ENCODE measurements at places on chromosomes 6 and 20. TPM values are rescaled to one million over a fixed set of nuclear protein-coding genes. Genes with fewer than 3 reads are reported as not detected.

The PBOV1 gene
- not detected for polyA plus RNA-seq

The MEI4 gene
- polyA plus RNA-seq, result 1.4 TPM

The TRIM40 gene
- not detected for polyA plus RNA-seq

The HSPA1L gene
- polyA plus RNA-seq, result 4.2 TPM

The TRDN gene
- polyA plus RNA-seq, result 2.2 TPM

The CST2 gene
- polyA plus RNA-seq, result not detected

The MPIG6B gene
- 1.3 TPM for polyA plus RNA-seq

The SEMG1 gene
- polyA plus RNA-seq, result not detected

The BACH2 gene
- polyA plus RNA-seq, result 9.9 TPM

The F13A1 gene
- 18.7 TPM for polyA plus RNA-seq

The GCM1 gene
- 0.25 TPM for polyA plus RNA-seq

The DNAAF9 gene
- 35.9 TPM for polyA plus RNA-seq

The SALL4 gene
- polyA plus RNA-seq, result 4.0 TPM

The RAET1E gene
- 1.1 TPM for polyA plus RNA-seq

The HMGN3 gene
- polyA plus RNA-seq, result 315 TPM

The WFDC10B gene
- polyA plus RNA-seq, result not detected

The GMDS gene
- polyA plus RNA-seq, result 87.8 TPM

The WDR27 gene
- 112 TPM for polyA plus RNA-seq

The NDUFAF4 gene
- polyA plus RNA-seq, result 31.7 TPM

The TNF gene
- not detected for polyA plus RNA-seq

The TGM3 gene
- 0.54 TPM for polyA plus RNA-seq

The BANF2 gene
- polyA plus RNA-seq, result not detected

The PKHD1 gene
- 24.9 TPM for polyA plus RNA-seq

The IDH3B gene
- 142 TPM for polyA plus RNA-seq

The PHF3 gene
- 55.4 TPM for polyA plus RNA-seq

The KIF3B gene
- 45.7 TPM for polyA plus RNA-seq

The MAP7 gene
- 30.9 TPM for polyA plus RNA-seq

The CLPSL2 gene
- polyA plus RNA-seq, result not detected

The ANKRD6 gene
- polyA plus RNA-seq, result 39.7 TPM

The METTL24 gene
- 17.8 TPM for polyA plus RNA-seq

The TTI1 gene
- polyA plus RNA-seq, result 20.9 TPM

The TRIM15 gene
- 0.10 TPM for polyA plus RNA-seq

The BTN1A1 gene
- 0.21 TPM for polyA plus RNA-seq

The EBF4 gene
- 25.8 TPM for polyA plus RNA-seq

The SLC17A9 gene
- 2.7 TPM for polyA plus RNA-seq

The VSX1 gene
- not detected for polyA plus RNA-seq

The ZNF334 gene
- polyA plus RNA-seq, result 37.4 TPM

The HAO1 gene
- polyA plus RNA-seq, result 0.06 TPM

The SIRPB2 gene
- polyA plus RNA-seq, result 1.0 TPM

The SLCO4A1 gene
- polyA plus RNA-seq, result 1.8 TPM

The IL17F gene
- 0.44 TPM for polyA plus RNA-seq

The ZBTB46 gene
- 13.9 TPM for polyA plus RNA-seq

The SLPI gene
- polyA plus RNA-seq, result 0.52 TPM

The APMAP gene
- 95.7 TPM for polyA plus RNA-seq

The AGER gene
- 27.2 TPM for polyA plus RNA-seq

The C4A gene
- 11.9 TPM for polyA plus RNA-seq

The GSTA1 gene
- 1.0 TPM for polyA plus RNA-seq

The CRISP2 gene
- 0.10 TPM for polyA plus RNA-seq

The ERVFRD-1 gene
- 0.32 TPM for polyA plus RNA-seq

The MAS1 gene
- polyA plus RNA-seq, result 0.04 TPM

Data from left renal cortex interstitium (tissue), 4 donors.